ENCODE measurements at places on chromosomes 3 and 15. TPM values are rescaled to one million over a fixed set of nuclear protein-coding genes. Genes with fewer than 3 reads are reported as not detected.
A peak's percentile ranks its signal among the peaks of the same experiment; 100 is the strongest.

DNA sequence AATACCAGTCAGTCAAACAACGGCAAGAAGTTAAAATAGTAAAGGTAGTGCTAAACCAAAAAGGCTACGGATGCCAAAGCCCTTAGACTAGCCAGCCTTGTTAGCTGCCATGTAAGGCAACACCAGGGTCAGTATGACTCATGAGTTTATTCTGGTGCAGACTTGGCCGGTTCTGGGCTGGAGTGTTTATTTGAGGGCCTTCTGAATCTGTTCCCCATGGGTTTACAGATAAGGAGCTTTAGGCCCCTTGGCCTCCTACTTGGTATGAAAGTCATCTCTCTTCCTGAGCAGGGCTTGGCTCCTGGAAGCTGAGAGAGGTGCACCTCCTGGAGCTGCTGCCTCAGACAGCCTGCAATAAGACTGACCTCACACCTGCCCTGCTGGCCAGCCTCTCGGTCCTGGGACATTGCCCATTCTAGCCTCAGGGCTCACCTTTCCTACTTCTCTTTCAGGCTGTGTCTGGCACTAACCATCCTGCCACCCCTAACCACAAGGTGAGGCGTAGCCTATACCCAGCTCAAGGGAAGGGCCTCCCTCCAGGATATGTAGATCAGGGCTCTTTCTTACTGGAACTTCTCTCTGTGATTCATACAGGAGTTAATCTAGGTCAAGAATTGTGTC is 10.4 kb upstream of the RTP1 start:
- H3K27me3 ChIP-seq = no peaks in the 10 kb centered on the region
- no peak overlapping the region for H3K4me3 ChIP-seq
- no peak for DNase-seq
- H3K27ac ChIP-seq = peak overlapping the region; percentile 80
- no peaks in the 10 kb centered on the region for H3K36me3 ChIP-seq

DNA sequence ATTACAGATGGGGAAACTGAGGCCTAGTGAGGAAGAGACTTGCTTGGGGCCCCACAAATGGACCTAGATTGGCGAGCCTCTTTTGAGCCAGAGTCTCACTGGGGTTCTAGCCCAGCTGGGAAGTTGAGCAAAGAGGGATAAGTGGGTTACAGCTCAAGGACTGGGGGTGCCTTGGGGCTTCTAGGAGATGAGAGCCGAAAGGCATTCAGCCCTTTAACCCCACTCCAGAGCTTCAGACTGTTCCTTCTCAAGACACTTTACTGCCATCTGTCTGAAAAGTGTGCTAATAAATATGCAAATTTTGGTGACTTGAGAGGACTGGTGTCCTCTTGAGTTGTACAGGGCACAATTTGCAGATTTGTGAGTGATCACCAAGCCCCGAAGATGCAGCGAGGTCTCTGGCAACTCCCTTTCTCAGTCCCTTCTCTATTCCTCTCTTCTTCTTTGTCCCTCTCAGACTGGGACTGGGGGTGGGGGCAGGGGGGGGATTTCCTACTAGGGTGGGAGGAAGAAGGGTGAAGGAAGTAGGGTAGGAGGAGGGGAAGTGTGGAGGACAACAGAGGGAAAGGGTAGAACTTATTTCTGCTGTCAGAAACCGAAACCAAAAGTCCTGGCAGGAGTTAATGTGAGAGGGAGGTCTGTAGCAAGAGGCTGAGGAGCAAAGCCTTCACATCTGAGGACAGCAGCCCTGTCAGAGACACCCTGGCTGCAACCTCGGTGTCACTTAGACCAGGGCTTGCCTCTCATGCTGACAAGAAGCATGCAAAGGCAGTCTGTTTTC is 16.2 kb upstream of the ANKDD1A start:
- no peak for DNase-seq
- no peaks in the 10 kb centered on the region for H3K36me3 ChIP-seq
- H3K4me1 ChIP-seq = peaks cover 61% of the 10 kb centered on the region
- no peak overlapping the region for H3K27ac ChIP-seq
- no peak overlapping the region for H3K4me3 ChIP-seq

GOLGA8J gene
- total RNA-seq = not detected

GOLGA8G gene
- not detected for total RNA-seq

- DNase-seq = no peak
- H3K4me3 ChIP-seq = no peak overlapping the region
- no peaks in the 10 kb centered on the region for H3K36me3 ChIP-seq
- H3K27me3 ChIP-seq = no peaks in the 10 kb centered on the region
- H3K4me1 ChIP-seq = peaks cover 48% of the 10 kb centered on the region
Observed at GRCh38 chr3:24303057-24303754, 191.4 kb downstream of the THRB start.

KLHL6 gene
- total RNA-seq = not detected

LRTM1 gene
- not detected for total RNA-seq

ZNF385D gene
- 1.2 TPM for total RNA-seq

All from chondrocyte (in vitro differentiated cells).